ENCODE measurements at places on chromosomes 11 and 22.
A peak's percentile ranks its signal among the peaks of the same experiment; 100 is the strongest.

DNA sequence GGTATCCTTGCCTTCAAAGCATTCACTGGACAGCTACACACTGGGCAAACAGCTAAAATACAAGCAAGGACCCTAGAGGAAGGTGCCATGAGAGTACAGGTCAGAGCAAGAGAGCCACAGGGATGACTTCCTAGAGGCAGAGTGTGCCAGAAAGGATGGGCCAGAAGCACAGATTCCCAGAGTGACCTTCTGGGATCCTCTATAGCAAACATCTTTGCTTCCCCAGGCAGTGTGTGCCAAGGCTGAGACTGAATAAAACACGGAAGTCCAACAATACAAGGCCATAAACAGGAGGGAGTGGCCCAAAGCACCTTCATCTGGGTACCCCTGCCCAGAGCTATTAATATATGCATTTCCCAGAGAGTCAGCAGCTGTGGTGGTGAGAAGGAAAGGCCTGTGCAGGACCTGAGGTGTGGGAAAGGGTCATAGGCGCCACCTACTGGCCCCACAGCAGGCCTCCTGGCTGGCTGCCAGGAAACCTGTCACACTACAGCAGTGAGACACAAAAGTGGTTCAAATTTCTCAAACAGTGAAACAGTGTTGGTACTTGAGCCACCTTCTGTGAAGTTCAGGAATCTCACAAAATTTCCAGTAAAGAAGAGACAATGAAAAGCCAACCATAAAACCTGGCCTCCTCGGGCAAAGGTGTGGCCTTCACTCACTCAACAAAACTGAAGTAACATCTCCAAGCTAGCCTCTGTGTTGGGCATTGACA, 20.3 kb downstream of the CLPB start:
- peak; percentile 69 for DNase-seq

DNA sequence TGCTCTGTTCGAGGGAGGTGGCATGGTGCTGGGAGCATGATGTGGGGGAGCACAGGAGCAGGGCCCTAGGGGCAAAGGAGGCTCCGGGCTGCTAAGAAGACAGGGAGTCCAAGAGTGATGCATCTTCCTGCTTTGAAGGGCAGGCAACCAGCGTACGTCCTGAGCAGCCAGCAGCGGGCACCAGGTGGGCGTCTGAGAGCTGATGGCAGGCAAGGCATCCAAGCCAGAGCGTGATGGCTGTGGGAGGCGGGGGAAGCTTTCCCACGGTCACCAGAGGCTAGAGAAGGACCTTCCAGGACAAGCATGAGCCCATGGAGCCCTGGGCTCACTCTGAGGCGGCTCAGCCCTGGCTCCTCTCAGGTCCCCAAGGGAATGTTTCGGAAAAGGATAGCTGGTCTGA, 32.2 kb downstream of the BRD1 start:
- no peak for DNase-seq

DNA sequence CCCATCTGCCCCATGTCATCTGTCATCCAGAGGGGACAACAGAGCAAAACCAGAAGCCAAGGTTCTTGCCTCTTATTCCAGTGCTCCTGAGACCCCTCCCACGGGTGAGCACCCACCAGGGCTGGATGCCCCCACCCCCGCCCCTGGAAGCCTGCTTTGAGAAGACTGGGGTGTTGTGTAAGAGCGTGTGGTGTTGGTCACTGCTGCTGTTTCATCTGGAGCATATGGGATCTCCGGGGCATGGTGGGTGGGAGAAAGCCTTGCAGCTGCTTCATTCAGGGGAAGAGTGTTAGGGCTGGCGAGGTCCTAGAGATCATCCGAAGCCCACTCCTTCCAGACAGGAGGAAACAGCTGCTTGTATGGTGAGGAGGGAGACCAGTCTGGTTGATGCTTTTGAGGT, 54.1 kb downstream of the CHRDL2 start:
- no peak for DNase-seq

DNA sequence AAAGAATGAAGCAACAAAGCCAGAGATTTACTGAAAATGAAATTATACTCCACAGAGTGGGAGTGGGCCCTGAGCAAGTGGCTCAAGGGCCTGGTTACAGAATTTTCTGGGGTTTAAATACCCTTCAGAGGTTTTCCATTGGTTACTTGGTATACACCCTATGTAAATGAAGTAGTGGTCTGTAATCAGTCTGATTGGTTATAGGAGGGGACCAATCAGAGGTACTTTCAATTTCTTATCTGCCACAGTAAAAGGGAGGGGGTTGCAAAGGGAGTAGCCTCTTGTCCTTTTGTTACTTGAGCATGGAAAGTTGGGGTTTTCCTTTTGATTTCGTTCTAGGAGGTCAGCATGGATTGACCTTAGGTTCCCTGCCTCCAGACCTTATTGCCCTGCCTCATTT, 63.5 kb downstream of the ATM start:
- no peak for DNase-seq

GRCh38 chr11:117560780-117561530, 233.3 kb downstream of the CEP164 start:
- no peak for DNase-seq

DNA sequence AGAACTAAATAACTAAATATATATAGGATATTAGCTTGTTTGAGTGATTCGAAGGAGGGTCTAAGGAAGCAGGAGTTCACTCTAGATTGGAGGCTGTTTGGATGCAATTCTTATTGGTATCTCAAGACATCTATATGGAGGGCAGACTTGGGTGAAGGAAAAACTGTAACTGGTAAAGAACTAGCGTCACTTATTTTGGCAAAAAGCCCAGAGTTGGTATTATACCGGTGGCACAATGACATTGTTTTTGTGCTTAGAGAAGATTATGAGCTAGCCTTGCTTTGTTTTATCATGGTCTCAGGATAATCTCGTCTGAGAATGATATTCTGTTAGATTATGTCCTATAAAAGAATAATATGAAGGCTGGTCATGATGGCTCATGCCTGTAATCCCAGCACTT, 6.0 kb upstream of the SLC35F2 start:
- no peak for DNase-seq

DNA sequence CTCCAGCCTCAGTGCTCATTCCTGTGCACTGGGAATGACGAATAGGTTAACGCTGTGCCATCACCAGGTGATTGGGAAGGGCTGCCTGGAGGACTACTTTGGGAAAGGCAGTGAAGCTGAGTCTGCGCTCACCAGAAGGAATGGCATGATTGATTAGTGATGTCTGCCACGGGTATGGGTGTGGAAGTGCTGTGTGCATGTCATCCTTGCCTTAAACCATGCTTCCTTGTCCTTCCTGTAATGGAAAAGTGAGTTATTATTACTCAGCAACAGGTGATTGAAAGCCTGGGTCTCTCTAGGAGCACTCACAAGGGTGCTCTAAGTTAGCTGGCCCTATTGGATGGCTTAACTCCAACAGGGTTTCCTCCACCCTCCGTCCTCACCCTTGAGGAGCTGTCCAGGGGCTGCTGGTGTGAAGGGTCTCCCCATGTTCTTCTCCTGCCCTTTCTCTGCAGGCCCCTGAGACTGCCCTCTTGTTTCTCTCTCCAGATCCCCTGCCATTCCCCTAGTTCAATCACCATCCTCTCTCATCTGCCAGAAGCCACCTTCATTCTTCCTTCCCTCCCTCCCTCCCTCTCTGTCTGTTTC, 121.9 kb upstream of the NECTIN1 start:
- no peak for DNase-seq

DNA sequence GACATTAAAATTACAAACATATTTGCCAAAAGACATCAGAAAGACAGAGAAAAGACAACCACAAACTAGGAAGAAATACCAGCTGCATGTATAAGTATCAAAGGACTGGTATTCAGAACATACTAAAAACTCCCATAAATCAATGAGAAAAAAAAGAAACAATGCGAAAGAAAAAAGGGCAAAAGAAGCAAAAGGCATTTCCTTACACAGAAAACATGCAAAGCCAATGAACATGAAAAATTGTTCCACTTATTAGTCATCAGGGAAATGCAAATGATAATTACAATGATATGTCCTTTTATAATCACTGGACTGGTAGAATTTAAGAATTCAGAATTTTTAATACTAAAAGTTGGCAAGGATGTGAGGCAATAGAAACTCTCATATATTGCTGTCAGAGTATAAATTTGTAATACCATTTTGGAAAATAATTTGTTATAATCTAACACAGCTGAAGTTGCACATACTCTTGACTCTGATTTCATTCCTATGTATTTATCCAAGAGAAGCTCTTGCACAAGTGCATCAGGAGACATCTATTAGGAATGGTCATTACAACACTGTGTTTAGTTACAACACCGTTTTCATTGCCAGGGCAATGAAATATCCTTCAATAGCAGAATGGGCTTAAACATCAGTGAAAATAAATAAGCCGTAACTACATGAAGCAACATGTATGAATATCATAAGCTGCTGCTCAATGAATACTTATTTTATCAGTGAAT, 279.7 kb downstream of the SWAP70 start:
- peak; percentile 69 for DNase-seq

DNA sequence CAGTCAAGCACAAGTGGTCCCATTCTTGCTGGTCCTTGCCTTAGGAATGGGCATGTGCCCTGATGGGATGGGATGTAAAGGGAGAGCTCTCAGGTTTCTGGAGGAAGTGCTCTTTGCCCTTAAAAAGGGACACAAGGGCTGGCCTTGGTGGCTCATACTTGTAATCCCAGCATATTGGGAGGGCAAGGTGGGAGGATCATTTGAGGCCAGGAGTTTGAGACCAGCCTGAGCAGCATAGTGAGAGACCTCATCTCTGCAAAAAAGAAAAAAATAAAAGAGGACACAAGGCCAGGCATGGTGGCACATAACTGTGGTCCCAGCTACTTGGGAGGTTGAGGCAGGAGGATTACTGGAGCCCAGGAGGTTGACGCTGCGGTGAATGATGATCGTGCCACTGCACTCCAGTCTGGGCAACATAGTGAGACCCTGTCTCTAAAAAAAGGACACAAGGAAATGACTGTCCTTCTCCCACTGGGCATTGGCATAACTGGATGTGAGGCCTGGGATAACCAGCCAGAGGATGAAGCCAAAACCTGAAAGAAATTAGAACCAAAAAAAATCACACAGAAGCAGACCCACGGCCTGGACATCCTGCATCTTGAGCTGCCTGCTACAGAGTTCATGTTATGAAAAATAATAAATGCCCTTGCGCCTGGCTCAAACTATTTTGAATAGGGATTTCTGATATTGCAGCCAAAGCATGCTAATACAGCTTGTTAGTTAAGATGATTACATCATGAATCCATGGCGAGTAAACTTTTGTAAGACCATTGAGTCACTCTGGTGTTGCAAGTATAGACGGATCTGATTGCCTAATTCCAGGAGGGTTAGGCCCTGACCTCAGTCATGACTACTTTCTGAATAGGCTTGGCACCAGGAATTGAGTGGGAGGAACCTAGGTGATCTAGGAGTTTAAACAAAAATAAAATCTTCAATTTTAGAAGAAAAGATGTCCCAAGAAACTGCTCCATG, 12.9 kb upstream of the CRKL start:
- peak; percentile 60 for DNase-seq

GRCh38 chr11:87437844-87438223, 400.1 kb downstream of the TMEM135 start:
- peak; percentile 91 for DNase-seq

DNA sequence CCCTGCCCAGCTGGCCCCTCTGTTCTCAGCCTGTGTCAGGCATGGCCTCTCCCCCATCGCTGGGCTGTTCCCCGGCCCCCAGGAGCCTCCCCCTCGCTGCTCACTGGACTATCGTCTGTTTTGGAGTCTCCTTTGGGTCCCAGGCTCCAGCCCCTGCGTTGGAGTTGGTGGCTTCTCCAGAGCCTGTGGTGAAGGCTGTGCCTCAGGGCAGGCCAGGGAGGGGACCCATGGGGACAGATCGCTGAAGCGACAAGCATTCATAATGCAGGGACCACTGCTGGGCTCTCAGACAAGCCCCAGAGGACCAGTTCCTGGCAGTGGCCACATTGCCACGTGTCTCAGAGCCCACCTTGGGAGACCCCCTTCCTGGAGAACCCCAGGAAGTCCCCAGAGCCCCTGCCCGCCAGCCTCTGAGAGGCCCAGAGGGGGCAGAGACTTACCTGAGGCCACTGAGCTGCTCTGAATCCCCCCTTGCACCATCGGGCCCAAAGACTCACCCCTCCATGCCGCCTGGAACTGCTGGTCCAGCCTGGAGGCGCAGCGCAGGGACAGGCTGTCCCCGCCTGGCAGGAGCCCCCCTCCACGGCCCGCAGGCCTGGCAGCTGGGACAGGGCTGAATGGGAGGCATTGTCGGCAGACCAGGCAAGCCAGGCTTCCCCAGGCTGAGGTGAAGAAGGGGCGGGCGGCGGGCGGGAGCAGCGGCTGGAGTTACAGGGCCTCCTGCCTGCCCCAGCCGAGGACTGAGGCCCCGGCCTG, at the start of gene CHADL:
Gene CHADL (minus strand): TSS at position 555 of the 756 bp plus-strand sequence. CDS start 50 bp downstream, at position 505.
- DNase-seq: no peak

DNA sequence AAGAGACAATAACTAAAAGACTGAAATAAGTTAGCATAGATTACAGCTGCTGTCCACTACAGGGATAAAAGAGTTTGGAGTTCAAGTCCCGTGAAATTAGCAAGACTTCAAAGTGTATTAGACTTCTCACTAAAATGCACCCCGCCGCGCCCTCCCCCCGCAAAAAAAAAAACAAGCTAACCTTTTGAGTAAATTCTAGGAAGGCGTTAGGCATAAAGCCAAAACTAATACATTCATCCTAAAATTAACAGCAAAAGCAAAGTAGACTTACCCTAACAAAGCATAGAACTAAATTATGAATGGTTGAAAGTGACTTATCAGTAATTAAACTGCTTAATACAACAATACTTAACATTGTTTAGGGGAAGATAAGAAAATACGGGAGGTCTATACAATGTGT, 581.0 kb upstream of the CHORDC1 start:
- no peak for DNase-seq

GRCh38 chr22:39959640-39960447, at the start of gene TMA7B:
Gene TMA7B, plus strand, starts transcription at chr22:39960397. Its CDS starts 3,978 bp downstream, at chr22:39964375.
- peak; percentile 76 for DNase-seq

DNA sequence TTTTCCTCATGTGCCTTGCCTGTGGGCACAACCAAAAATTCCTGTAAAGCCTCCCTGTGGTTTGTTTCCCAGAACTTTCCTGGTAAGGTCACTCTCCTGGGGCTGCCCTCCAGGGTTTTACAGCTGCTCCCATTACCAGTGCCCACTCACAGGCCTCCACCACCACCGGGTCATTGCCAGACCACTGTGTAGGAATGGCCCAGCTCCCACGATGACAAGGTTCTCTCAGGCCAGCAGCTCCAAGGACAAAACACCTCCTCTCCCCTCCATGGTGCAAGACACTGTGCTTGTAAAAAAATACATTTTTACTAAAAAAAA, 96.1 kb upstream of the AKIP1 start:
- peak; percentile 12 for DNase-seq

- no peak for DNase-seq
Measured at GRCh38 chr11:63911440-63911839, 5.5 kb downstream of the RCOR2 start.

Data from fibroblast of skin of back (primary cell).